Activated T-helper 1 cell treated with Interleukin-2 at 50 U/mL for 16 hours (primary cell): ENCODE measurements at places on chromosomes 4 and X.

- DNase-seq, result no peak
These were observed 226.2 kb downstream of the PALLD start for GRCh38 chr4:168723020-168723419.

GRCh38 chr4:9929111-9929510, 92.2 kb downstream of the SLC2A9 start:
- DNase-seq, result no peak

DNA sequence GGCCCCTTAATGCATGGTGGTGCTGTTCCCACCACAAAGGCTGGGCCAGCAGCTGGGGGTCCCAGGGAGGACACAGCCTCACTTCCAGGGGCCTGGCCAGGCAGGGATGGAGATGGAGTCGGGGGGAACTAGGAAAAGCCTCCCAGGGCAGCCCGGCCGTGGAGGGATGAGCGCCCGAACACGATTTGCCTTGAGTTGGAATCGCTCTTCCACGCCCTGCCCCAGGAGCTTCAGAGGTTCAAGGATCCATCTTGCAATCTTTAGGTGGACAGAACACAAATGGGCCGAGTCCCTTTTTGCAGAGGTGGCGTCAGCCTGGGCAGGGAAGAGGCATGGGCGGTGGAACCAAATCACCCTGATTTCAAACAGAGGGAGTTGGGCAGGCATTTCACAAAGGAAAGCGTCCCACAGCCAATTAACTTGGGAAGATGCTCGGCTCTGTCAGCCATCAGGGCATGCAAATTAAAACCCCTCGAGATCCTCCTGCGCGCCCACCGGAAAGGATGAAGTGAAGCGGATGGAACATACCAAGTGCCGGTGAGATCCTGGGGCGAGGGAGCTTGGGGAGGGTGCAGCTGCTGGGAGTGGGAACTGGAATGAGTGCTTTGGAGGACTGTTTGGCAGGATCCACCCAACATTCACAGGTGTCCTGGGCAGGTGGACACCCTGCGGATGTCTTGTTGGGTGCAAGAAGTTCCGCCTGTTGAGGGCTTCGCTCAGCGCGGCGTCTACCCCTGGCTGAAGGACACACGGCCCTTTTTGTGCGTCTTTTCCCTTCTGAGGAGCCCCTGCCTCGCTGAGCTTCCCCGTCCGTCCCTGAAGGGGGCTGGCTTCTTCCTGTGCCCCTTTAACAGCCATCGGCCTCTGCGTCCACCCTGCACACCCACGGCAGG, 75.7 kb downstream of the HTRA3 start:
- DNase-seq, result no peak

DNA sequence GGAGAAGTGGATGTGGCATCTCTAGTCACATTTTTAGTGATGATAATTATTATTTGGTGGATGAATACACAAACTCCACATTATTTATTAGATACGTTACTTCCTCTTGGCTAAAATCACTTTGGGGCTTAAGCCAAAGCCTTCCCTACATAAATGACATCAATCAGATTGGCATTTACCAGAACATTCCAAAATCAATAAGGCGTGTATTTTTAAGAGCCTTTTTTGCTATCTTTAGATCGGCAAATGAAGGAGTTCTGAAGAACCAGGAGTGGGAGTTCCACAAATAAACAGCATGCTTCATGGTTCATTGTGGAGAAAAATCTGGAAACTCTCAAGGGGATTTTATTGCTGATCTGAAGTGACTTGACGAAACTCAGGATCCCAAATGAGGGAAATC, 89.7 kb downstream of the AMELX start:
- no peak for DNase-seq

DNA sequence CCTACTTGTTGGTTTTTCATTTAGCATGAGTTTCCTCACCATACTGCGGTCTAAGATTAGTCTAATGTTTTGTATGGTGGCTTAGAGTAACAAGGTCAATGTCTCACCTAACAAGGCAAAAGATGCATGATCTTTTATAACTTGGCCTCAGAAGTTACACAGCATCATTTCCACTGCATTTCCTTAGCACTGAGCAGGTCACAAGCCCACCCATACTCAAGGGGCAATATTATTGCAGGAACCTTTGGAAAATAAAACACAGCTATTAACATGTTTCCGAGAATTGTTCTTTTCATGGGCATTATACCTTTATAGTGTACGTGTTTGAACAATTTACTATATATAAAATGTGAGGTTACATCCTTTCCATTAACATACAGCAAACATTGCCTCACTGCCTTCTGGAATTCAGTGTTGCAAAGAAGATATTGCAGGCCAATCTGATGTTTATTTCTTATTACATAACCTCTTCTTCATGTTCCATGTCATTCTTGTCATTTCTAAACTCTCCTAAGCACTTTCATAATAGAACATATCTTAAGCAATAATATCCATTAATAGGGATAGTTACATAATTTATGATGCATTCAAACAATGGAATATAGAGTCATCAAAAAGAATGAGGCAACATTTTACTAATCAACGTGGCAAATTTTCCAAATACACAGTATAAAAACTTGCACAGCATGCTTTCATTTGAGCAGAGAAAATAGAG, 153.8 kb downstream of the AREG start:
- DNase-seq, result no peak
